ENCODE measurements at places on chromosomes 5 and 9. TPM values are rescaled to one million over a fixed set of nuclear protein-coding genes. Genes with fewer than 3 reads are reported as not detected.

KIF4B gene
- under 0.01 TPM for total RNA-seq

INSYN2B gene
- total RNA-seq: 3.1 TPM

NR2F1 gene
- total RNA-seq: 49.5 TPM

SMARCA2 gene
- 52.1 TPM for total RNA-seq

ARPC5L gene
- total RNA-seq: 10.4 TPM

POLR1E gene
- total RNA-seq: 23.2 TPM

NIM1K gene
- total RNA-seq: 2.7 TPM

ORM2 gene
- total RNA-seq: not detected

RFESD gene
- total RNA-seq: 1.7 TPM

LCN1 gene
- total RNA-seq: 0.65 TPM

DAB2 gene
- 161 TPM for total RNA-seq

HMCN2 gene
- total RNA-seq: under 0.01 TPM

SLC34A3 gene
- not detected for total RNA-seq

IRX2 gene
- total RNA-seq: not detected

CARTPT gene
- total RNA-seq: not detected

TLX3 gene
- total RNA-seq: not detected

PCDHB11 gene
- 0.18 TPM for total RNA-seq

ZNF879 gene
- total RNA-seq: 3.8 TPM
